ENCODE measurements at places on chromosomes 5 and 9.

DNA sequence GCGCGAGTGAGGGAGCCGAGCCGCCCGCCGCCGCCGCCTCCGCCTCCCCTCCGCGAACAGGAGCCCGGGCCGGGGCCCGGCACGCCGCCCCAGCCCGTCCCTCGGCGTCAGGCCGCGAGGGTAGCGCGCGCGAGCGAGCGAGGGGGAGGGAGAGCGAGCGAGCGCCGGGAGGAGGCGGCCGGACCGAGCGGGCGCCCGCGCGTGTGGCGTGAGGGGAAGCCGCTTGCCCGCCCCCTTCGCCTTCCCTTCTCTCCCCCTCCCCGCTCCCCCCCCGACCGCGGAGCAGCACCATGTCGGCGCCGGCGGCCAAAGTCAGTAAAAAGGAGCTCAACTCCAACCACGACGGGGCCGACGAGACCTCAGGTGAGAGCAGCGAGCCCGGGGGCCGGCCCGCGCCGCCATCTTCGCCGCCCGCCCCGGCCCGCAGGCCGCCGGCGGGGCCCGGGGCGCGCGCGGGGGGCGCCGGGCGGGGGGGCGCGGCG, 312 bp downstream of the SET start:
- H3K36me3 ChIP-seq, result peaks cover 32% of the 10 kb centered on the region
- H3K4me3 ChIP-seq, result no peak overlapping the region
- H3K4me1 ChIP-seq, result peaks cover 54% of the 10 kb centered on the region
- no peaks in the 10 kb centered on the region for H3K27me3 ChIP-seq
- peak overlapping the region; percentile 68 for H3K27ac ChIP-seq
- no peak for DNase-seq

- H3K27ac ChIP-seq, result no peak overlapping the region
- no peak for DNase-seq
- no peaks in the 10 kb centered on the region for H3K27me3 ChIP-seq
- H3K4me1 ChIP-seq, result no peaks in the 10 kb centered on the region
- H3K36me3 ChIP-seq, result peaks cover 4% of the 10 kb centered on the region
- no peak overlapping the region for H3K4me3 ChIP-seq
Measured at GRCh38 chr5:1568201-1568979, 44.6 kb upstream of the LPCAT1 start.

- DNase-seq, result no peak
- no peaks in the 10 kb centered on the region for H3K4me1 ChIP-seq
Measured at GRCh38 chr5:16957304-16958196, 21.5 kb upstream of the MYO10 start.

DNA sequence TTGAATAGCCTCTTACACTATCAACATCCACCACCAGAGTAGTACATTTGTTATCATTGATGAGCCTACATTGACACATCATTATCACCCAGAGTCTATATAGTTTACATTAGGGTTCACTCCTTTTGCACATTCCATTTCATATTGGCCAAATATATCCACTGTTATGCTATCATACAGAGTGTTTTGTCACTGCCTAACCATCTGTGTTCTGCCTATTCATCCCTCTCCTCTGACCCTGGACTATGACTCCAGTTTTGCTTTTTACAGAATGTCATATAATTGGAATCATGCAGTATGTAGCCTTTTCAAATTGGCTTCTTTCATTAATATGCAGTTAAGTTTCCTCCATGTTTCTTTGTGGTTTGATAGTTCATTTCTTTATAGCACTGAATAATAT, 904.7 kb downstream of the TLE1 start:
- no peak for DNase-seq
- H3K4me3 ChIP-seq, result no peak overlapping the region
- H3K36me3 ChIP-seq, result no peaks in the 10 kb centered on the region
- H3K27me3 ChIP-seq, result no peaks in the 10 kb centered on the region

DNA sequence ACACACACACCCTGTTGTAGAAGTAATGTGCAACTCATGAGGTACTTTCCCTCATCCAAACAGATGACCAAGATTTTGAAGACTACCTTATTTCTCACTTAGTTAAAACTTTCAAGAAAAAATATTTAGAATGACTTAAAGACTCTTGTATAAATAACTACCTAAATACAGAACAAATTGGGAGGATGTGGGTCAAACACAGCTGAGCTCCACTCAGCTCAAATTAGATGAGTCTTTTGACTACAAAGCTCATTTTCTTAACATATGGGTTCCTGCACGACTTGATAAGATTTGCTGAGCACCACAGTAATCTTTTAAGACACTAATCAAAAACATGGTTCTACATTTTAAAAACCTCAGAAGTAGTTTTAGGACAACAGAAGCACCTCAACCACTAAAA, 8.9 kb downstream of the MTX3 start:
- H3K27ac ChIP-seq, result no peak overlapping the region
- H3K4me1 ChIP-seq, result peaks cover 18% of the 10 kb centered on the region
- H3K36me3 ChIP-seq, result peaks cover 26% of the 10 kb centered on the region

- no peaks in the 10 kb centered on the region for H3K4me1 ChIP-seq
- no peaks in the 10 kb centered on the region for H3K27me3 ChIP-seq
- H3K4me3 ChIP-seq, result no peak overlapping the region
- no peaks in the 10 kb centered on the region for H3K36me3 ChIP-seq
- DNase-seq, result peak; percentile 56
Measured at GRCh38 chr9:33426843-33427293, 20.5 kb downstream of the AQP3 start.

GRCh38 chr5:118561971-118562370, 426.4 kb downstream of the DTWD2 start:
- H3K4me3 ChIP-seq, result no peak overlapping the region
- no peaks in the 10 kb centered on the region for H3K36me3 ChIP-seq
- H3K27me3 ChIP-seq, result no peaks in the 10 kb centered on the region
- no peak for DNase-seq
- no peaks in the 10 kb centered on the region for H3K4me1 ChIP-seq
- H3K27ac ChIP-seq, result no peak overlapping the region

DNA sequence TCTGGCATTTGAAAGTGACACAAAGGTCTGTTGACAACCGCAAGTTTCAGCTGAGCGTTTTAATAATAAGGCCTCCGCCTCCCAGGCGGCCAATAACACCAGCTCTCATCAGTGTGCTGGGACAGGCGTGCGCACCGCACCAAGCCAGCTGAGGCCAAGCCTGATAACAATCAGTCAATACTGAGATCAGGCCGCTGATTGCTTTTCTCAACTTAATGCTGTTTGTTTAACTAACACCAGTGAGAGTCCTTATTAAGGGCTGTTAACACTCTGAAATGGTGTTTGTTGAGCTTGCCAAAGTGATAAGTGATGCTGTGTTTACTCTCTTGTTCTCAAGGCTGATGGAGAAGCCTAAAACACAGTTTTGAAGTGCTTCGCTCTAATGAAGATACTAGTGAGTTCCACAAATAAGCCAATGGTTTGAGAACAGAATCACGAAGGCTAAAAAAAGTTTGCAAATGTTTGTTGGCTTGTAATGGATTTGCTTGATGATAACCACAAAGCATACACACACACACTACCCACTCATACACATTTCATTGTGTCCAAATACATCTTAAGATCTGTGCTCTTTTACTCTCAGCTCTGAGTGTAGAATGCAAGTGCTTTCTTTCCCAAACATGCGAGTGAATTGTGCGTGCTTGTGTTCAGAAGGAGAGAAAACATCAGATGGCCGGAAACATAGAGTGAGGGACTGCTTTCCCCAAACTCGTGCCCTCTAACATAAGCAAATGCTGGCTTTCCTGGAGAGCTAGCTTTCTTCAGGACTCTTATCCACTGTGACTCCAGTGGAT, 330.4 kb upstream of the KLF4 start:
- H3K27ac ChIP-seq, result no peak overlapping the region
- DNase-seq, result no peak
- no peaks in the 10 kb centered on the region for H3K36me3 ChIP-seq
- H3K4me1 ChIP-seq, result no peaks in the 10 kb centered on the region
- no peak overlapping the region for H3K4me3 ChIP-seq

Data from CD8-positive, alpha-beta memory T cell (primary cell).